Caco-2 (cell line): ENCODE measurements at places on chromosomes 7 and 10. TPM values are rescaled to one million over a fixed set of nuclear protein-coding genes. Genes with fewer than 3 reads are reported as not detected.
A peak's percentile ranks its signal among the peaks of the same experiment; 100 is the strongest.

The SH2D4B gene
- 0.09 and 0.23 TPM in 2 replicates for total RNA-seq

The CTAGE8 gene
- total RNA-seq, result 5.7 and 6.3 TPM in 2 replicates

The ENTPD1 gene
- 1.7 and 2.2 TPM in 2 replicates for total RNA-seq

The TMEM273 gene
- not detected in 2 replicates for total RNA-seq

The PI4K2A gene
- 26.1 and 27.3 TPM in 2 replicates for total RNA-seq

The CYP2C19 gene
- total RNA-seq, result 0.86 and 1.0 TPM in 2 replicates

DNA sequence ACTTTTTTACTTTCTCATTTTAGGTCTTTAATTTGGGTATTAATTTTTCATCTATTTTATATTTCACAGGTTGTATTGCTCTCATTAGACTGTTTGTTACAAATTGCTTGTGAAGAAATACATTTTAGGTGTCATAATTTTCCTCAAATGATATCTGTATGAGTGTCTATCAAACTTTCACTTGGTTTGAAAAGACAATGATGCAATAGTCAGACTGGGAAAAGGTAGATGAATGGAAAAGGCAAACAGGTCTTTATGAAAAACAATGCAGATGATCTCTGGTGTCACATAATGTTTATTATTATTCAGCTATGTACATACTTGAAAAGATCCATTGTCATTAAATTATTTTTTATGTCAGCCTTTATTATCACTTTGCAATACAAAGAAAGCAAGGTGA is 80.2 kb downstream of the PTPRZ1 start:
- no peaks in the 10 kb centered on the region for H3K4me1 ChIP-seq
- no peaks in the 10 kb centered on the region for H3K27me3 ChIP-seq
- no peak for DNase-seq

DNA sequence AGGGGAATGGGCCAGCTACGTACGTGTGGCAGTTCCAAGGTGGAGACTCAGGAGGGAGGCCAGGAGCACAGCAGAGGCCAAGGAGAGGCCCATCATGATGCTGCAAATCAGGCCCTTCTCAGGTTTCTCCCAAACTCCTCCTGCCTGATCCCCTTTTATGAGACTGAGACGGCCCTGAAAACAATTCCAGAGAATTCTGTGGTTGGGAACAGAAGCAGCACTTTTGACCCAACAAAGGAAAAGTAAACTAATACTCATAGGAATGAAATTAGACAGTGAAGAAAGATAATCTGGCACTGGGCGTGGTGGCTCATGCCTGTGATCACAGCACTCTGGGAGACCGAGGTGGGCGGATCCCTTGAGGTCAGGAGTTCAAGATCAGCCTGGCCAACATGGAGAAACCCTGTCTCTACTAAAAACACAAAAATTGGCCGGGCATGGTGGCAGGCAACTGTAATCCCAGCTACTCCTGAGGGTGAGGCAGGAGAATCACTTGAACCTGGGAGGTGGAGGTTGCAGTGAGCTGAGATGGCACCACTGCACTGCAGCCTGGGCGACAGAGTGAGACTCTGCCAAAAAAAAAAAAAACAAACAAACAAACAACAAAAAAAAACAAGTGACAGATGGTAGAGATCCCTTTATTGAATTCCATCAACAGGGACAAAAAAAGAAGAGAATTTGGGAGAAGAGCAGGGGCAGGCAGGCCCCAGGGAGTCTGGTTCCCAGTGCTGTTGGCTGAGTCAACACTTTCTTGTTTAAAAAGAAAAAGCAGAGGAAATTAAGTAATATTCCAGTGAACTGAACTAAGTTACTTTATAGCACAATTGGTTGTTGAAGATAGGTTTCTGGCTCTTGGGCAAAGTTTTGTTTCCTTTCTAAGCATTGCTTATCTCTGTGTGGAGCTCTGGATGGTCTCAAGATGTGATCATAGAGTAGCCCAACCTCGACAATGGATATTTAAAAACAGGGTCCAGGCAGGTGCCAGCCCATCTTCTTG is at the start of gene CCL26:
CCL26 (minus strand) TSS at position 131 of the 997 bp plus-strand sequence; CDS start at position 96, 35 bp downstream.
- no peak within 1 kb of the TSS for H3K4me3 ChIP-seq
- H3K4me1 ChIP-seq, result no peaks in the 10 kb centered on the region; the same call in 1 of the 2 replicates
- H3K27ac ChIP-seq, result no peak within 1 kb of the TSS
- H3K27me3 ChIP-seq, result no peaks in the 10 kb centered on the region
- DNase-seq, result no peak
- no peaks in the 10 kb centered on the region for H3K36me3 ChIP-seq

DNA sequence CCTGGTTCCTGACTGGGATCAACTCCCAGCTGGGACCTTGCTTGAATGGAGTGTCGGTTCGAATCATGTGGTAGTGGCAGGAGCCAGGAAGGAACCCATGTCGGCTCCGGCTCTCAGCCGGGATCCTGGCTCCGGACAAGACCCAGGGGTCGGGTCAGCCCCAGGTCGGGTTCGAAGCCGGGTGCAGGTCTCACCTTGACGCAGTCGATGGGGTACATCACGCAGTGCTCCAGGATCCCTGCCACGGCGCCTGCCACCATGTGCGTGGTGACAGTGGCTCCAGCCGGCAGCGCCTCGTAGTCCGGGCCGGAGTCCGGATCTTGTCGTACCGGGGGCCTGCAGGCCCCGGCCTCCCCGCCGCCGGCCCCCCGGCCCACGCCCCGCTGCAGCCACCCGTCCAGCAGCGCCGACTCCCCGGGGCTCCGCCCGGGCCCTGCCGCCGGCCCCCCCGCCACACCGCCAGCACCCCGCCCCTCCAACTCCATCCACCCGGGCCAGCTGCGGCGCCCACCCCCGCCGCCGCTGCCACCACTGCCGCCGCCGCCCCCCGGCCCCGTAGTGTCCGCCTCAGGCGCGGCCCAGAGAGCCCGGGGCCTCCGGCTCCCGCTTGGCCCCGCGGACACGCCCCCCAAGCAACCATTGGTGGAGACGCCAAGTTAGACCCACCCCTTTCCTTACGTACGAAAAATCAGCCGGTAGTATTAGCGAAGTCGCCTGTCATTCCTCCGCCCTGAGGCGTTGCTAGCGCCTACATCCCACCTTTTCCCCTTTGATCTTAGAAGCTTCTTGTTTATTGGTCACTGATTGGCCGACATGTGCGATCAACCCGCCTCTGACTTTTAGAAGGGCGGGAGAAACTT is at the start of gene SLC25A28:
SLC25A28 (minus strand) TSS at position 589 of the 860 bp plus-strand sequence; CDS start at position 485, 104 bp downstream.
- no peaks in the 10 kb centered on the region for H3K27me3 ChIP-seq
- DNase-seq, result no peak
- H3K36me3 ChIP-seq, result no peaks in the 10 kb centered on the region
- peak within 1 kb of the TSS; percentile 98 for H3K27ac ChIP-seq
- peak within 1 kb of the TSS; percentile 87 for H3K4me3 ChIP-seq

GRCh38 chr7:43749383-43749940 is 9.0 kb upstream of the BLVRA start:
- no peaks in the 10 kb centered on the region for H3K4me1 ChIP-seq
- H3K27me3 ChIP-seq, result no peaks in the 10 kb centered on the region
- H3K27ac ChIP-seq, result no peak overlapping the region
- H3K36me3 ChIP-seq, result no peaks in the 10 kb centered on the region
- no peak overlapping the region for H3K4me3 ChIP-seq

DNA sequence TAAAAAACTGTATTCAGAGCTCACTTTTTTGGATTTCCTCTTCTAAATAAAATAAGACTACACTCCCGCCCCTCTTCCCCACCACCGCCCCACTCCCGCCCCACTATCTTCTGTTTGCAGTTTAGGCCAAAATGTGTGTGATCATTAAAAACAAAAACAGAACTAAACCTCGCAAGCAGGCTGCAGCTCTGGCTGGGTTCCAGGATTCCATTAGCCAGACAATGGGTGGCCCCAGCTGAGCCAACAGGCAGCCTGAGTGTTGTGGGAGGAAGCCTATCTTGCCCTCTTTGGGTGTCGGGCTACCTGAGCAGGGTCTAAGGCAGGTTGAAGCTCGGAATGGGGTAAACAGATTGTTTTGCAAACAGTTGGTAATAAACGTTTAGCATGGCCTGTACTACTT is 41.7 kb downstream of the ARL4A start:
- H3K36me3 ChIP-seq, result no peaks in the 10 kb centered on the region
- no peak overlapping the region for H3K4me3 ChIP-seq
- H3K27ac ChIP-seq, result no peak overlapping the region
- H3K4me1 ChIP-seq, result no peaks in the 10 kb centered on the region
- no peak for DNase-seq

DNA sequence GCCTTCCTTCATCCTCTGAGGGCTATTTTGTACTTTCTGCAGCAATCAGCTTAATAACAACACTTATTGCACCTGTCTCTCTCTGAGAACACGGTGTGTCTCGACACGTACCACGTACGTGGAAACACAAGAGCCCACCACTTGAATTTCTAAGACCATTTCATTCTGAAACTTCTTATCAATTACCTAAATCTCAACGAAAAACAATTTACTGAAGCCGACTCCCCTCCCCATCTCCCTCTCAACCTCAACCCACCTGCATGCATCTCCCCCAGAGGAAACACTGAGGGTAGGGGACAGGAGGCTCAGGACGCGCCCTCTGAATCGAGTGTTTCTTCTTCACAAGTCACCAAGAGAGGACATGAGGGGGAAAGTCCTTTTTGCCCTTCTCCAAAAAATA is 278.6 kb downstream of the USP6NL start:
- no peak for DNase-seq
- H3K36me3 ChIP-seq, result no peaks in the 10 kb centered on the region
- H3K27me3 ChIP-seq, result no peaks in the 10 kb centered on the region
- H3K27ac ChIP-seq, result peak overlapping the region; percentile 28
- no peak overlapping the region for H3K4me3 ChIP-seq

- no peaks in the 10 kb centered on the region for H3K27me3 ChIP-seq
- DNase-seq, result no peak
- no peak overlapping the region for H3K4me3 ChIP-seq
These were observed 296.6 kb downstream of the HGF start for GRCh38 chr7:81473236-81473635.

GRCh38 chr7:154720016-154720415 is 282.9 kb downstream of the PAXIP1 start:
- no peaks in the 10 kb centered on the region for H3K4me1 ChIP-seq
- H3K27ac ChIP-seq, result no peak overlapping the region
- no peak overlapping the region for H3K4me3 ChIP-seq
- H3K36me3 ChIP-seq, result no peaks in the 10 kb centered on the region

DNA sequence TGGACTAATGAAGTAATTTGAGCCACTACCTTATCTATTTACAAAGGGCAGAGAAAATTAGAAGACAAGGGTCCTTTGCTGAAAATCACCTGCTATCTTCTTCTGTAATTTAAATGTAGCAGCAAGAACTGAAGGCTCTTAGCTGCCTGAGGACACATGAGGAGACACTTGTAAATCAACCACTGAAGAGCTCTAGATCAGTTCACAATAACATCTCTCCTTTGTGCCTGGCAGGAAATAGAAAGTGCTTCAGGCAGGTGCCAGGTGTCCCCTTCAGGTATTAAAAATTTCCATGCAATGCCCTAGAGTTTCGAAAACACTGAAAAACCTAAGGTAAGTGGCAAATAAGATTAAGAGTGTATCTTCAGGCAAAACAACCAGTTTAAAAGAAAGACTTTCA is 474.6 kb downstream of the GRM8 start:
- H3K27ac ChIP-seq, result no peak overlapping the region
- H3K36me3 ChIP-seq, result no peaks in the 10 kb centered on the region
- no peak for DNase-seq
- H3K4me1 ChIP-seq, result no peaks in the 10 kb centered on the region

DNA sequence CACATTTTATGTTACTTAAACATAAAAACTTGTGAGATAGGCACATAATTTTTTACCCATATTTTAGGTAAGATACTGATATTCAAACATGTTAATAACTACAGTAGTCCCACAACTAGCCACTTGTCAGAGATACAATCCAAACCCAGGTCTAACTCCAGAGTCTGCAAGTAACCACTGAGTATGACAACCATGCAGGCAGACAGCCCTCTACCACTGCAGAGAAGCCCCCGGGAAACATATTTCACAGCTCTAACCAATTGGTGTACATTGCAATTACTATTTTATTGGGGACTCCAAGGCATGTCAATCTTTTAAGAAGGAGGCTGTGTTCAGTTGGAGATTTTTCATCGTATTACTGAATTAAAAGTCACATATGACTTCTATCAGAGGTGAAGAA is 107.2 kb upstream of the FAM133B start:
- no peaks in the 10 kb centered on the region for H3K27me3 ChIP-seq
- H3K4me3 ChIP-seq, result no peak overlapping the region
- DNase-seq, result no peak
- H3K36me3 ChIP-seq, result no peaks in the 10 kb centered on the region
- H3K27ac ChIP-seq, result peak overlapping the region; percentile 89
- peaks cover 72% of the 10 kb centered on the region for H3K4me1 ChIP-seq

DNA sequence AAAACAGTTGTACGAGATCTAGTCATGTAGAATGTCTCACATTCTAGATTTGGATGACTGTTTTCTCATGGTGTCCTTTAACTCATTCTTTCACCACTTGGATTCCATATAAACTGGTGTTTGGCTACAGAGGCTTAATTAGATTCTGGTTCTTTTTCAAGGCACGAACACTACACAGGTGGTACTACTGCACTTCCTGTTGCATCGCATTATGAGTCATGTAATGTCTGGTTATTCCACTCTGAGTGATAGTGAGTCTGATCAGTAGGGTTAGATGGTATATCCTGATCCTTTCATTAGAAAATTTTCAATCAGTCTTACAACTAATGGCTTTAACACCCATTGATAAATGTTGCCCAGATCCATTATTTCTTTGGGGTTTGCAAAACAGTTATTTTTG is 11.2 kb upstream of the AKAP9 start:
- H3K36me3 ChIP-seq, result no peaks in the 10 kb centered on the region
- H3K4me3 ChIP-seq, result no peak overlapping the region
- no peaks in the 10 kb centered on the region for H3K27me3 ChIP-seq
- no peaks in the 10 kb centered on the region; the same call in 1 of the 2 replicates for H3K4me1 ChIP-seq
- H3K27ac ChIP-seq, result no peak overlapping the region

- no peaks in the 10 kb centered on the region for H3K27me3 ChIP-seq
- H3K36me3 ChIP-seq, result no peaks in the 10 kb centered on the region
- H3K4me1 ChIP-seq, result no peaks in the 10 kb centered on the region
- H3K4me3 ChIP-seq, result no peak overlapping the region
These were observed 66.7 kb downstream of the PAX2 start for GRCh38 chr10:100811752-100812750.

- no peaks in the 10 kb centered on the region for H3K27me3 ChIP-seq
- H3K36me3 ChIP-seq, result no peaks in the 10 kb centered on the region
These were observed 71.7 kb downstream of the ARL4A start for GRCh38 chr7:12759151-12759550.

DNA sequence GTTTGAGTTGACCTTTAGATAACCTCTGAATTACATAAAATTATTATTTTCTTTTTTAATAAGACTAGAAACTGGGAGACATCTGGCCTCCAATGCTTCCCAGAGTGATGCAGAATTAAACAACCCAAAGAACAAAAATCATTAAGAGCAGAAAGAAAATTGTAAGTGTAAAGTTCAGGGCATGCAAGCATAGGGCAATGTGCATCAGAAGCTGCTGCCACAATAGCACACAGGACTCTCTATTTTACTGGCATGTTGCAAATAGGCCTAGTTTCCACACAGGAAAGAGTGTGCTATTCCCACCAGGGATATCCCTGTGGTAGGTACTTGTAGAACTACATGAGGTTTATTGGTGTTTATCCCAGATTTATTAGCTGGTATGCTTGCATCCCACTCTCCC is 20.5 kb upstream of the STEAP2 start:
- no peak overlapping the region for H3K4me3 ChIP-seq
- DNase-seq, result no peak
- H3K36me3 ChIP-seq, result no peaks in the 10 kb centered on the region
- no peaks in the 10 kb centered on the region for H3K27me3 ChIP-seq
- no peak overlapping the region for H3K27ac ChIP-seq

GRCh38 chr10:126905776-126906703 is 812 bp downstream of the DOCK1 start:
- H3K4me1 ChIP-seq, result peaks cover 15% of the 10 kb centered on the region; the same call in 1 of the 2 replicates
- H3K27ac ChIP-seq, result peak overlapping the region; percentile 99
- peak; percentile 63 for DNase-seq
